Left renal cortex interstitium (tissue), 4 donors: ENCODE measurements at places on chromosomes 2 and 18. TPM values are rescaled to one million over a fixed set of nuclear protein-coding genes. Genes with fewer than 3 reads are reported as not detected.

DNA sequence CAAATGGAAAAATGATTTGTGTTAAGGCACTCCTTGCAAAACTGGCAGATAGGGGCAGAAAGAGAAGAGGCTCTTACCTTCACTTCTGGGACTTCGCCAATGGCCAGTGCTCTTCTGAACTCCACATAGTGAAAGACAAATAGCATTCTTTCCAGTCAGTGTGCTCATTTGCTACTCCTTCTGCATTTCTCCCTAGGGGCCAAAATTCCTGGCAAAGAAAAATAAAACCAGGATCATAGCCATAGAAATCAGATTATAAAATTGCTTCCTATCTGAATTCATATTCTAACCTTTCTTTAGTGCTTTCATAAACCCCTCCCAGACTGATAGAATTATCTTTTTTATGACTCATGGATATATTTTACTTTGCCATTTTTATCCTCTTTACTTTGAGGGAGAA, 56.9 kb upstream of the PELI1 start:
- no peak for DNase-seq

- DNase-seq: no peak
Measured at GRCh38 chr2:218006741-218007140, 3.9 kb upstream of the TNS1 start.

GRCh38 chr2:60410456-60411146, 142.9 kb downstream of the BCL11A start:
- no peak for DNase-seq

DNA sequence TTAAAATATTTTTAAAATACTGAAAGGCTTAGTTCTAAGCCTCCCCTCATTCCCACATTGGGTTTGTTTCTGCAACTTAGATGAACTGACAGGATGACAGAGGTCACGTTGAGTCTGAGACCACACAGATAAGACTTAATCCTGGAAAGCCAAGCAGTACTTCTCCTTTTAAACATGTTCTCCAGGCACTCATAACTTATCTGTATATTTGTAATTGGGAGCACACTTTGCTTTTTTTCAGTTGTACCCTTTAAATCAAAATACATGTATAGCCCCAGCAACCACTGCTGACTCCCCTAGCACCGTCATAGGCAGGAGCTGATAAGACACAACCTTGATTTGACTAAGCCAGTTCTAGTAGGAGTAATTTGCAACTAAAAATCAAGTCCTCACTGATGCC, 394.8 kb downstream of the PID1 start:
- DNase-seq: no peak

The SPEG gene
- polyA plus RNA-seq: 18.1 TPM
